ENCODE measurements at places on chromosomes 1 and 21.
A peak's percentile ranks its signal among the peaks of the same experiment; 100 is the strongest.

DNA sequence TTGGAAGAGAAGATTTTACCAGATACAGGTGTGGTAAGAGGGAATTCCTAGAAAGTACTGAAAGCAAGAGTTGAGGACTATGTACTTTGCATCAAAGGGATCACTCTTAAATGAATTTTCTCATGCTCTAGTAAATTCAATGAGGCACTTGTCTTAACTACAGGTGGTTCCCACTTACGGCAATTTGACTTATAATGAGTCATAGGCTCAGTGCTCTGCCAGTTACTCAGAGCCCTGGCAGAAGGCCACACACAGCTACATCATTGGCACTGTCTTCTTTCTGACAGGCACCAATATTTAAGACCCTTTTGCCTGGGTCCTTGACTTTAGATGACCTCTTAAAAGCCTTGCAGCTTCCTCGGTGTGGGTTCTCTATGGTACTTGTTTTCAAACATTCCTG lies 15.9 kb upstream of the ADAMTS5 start:
- DNase-seq = peak; percentile 3

DNA sequence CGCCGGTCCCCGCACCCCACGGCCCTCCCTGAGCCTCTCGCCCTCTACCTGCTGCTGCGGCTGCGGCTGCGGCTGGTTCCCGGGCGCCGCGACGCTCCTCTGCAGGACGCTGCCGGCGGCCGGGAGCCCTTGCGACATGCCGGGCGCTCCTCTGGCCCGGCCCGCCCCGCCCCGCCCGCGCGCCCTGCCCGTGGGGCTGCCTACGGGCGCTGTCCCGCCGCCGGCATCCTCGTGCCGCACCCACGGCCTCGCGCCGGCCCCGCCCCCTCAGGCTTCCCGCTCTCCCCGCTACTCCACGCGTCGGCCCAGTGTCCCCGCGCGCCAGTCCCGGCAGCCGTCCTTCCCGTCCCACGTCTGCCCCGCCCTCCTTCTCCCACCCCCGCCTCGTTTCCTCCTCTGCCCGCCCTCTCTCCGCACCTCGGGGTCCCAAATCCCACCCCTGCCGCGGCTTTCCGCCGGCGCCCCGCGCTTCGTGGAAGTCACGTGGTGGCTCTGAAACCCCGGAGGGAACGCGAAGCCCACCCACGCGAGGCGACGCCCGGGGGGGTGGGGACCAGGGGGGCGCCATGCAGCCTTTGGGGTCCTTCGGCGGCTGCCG lies at the start of gene BATF3:
Gene BATF3 (minus strand): TSS at position 216 of the 598 bp plus-strand sequence. CDS start 78 bp downstream, at position 138.
- peak; percentile 69 for DNase-seq

DNA sequence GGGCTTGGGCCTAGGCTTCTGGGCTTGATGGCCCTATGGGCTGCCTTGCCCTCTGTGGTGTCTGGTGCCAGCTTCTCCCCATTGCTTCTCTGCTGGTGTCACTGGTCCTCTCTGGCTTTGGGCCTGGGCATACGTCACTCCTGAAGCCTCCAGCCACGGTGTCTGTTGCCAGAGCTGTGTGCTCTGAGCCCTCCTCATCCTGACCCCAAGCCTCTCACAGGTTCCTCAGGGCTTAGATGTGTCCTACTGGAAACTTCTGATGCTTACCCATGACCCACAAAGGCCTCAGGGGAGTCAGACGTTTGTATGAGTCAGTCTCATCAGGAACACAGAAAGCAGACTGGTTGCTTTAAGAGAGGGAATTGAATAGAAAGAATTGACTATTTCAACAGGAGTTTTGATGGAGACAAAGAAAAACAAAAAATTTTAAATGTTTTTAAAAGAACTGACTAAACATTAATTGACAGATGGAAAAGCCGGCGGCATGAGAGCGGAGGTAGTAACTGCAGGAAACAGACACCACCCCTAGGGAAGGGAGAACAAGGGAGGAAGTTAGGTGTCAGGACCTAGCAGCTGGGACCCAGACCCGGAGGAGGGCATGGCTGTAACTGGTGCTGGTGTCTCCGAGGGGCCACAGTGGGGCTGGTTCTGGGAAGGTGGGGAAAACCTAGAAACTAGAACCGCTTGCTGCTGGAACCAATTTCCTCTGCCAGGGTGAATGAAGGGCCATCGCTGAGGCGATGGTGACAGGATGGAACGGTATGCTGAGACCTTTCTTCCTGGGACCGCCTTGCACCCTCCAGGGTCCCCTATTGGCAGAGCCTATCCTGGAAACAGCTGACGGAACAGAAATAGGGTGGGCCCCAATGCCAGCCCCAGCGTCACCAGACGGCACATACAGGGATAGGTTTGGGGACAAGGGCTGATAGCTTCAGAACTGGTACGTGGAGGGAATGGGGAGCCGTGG lies 40.0 kb upstream of the CITED4 start:
- DNase-seq = peak; percentile 13

DNA sequence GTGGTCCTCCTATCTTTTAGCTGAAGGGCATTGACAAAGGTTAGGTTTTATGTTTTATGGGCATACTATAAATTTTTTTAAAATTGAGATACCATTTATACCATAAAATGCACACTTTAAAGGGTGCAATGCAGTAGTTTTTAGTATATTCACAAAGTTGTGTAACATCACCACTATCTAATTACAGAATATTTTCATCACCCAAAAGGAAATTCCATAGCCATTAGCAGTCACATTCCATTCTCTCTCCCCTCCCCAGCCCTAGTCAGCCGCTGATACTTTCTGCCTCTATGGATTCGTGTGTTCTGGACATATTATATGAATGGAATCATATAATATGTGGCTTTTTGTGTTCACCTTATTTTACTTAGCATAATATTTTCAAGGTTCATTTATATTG lies 135.8 kb upstream of the B3GALT2 start:
- DNase-seq = no peak

GRCh38 chr1:183877053-183877720 lies 72.3 kb downstream of the RGL1 start:
- no peak for DNase-seq

DNA sequence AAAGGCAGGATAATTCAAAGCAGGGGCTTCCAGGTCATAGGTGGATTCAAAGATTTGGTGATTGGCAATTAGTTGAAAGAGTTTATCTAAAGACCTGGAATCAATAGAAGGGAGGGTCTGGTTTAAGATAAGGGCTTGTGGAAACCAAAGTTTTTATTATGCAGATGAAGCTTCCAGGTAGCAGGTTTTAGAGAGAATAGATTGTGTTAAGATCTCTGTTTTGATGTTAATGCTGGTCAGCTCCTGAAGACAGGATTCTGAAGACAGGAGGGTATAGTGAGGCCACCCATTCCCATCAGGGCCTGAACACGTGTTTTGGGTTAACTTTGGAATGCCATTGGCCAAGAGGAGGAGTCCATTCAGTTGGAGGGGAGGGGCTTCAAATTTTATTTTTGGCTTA lies 6.1 kb upstream of the PTBP2 start:
- DNase-seq = no peak

GRCh38 chr1:204418174-204419063 lies 6.8 kb upstream of the PPP1R15B start:
- peak; percentile 19 for DNase-seq

- no peak for DNase-seq
Measured at GRCh38 chr1:204711103-204711946, 25.8 kb upstream of the LRRN2 start.

DNA sequence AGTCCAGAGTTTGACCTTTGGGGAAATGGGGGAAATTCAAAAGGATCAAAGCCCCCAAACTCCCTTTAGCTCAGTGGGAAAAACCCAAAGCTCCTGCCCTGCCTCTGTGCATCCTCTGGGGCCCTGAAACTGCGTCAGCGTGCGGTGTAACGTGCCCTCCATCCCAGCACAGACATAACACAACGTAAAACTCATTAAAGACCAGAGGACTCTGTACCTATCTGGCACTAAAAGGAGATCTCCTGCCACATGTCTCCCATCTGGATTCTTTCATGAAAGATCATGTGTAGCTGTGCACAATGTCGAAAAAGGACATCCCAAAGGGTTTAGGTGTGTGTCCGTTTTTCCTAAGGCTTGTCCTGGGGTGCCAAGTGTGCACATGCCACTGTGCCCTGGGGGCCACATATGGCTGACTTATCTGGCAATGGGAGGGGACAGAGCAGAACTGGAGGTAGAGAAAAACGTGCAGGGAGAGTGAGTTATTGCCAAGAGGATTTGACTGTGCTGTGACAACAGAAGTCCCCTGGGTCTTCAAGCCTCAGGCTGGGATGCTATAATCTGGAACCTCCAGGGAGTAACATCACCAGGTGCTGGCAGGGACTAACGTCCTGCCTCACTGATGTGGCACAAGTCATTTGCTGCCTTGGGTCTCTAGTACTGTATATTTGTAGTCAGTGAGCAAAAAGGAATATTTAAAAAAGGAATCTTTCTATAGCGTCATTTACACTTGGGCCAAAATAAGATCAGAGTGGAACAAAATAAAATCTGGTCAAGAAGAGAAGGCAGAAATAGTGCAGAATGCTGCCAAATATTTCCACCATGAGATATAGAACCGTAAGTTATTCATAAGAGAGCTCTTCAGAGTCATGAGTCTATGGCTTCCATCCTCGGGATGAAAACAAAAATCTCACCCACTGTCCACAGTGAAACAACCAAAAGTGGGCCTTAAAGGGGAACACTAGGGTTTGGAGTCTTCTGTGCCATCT lies 52.3 kb downstream of the ITPKB start:
- no peak for DNase-seq

DNA sequence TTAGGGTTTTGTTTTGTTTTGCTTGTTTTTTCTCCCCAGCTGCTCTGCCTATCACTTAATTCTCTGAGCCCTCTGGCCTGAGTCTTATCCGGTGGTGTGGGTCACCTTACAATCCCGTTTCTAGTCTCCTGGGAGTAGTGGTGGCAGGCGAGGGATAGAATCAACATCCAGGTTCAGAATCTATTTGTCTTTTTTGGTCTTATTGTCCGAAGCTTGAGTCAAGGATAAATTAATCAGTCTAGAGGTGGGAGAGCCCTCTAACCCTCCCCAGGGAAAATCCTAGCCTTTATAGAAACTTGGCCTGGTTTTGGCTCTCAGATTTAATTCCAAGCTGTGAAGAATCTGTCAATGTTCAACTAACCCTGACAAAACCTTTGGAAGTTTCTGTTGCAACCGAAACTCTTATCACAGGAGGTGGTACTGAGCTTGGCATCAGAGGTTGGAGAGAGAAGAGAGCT lies 246.3 kb downstream of the FGGY start:
- no peak for DNase-seq

- DNase-seq = peak; percentile 16
Measured at GRCh38 chr1:4652631-4653327, 1.6 kb upstream of the AJAP1 start.

GRCh38 chr1:156153362-156153761 lies at the start of gene SEMA4A:
Gene SEMA4A, plus strand, starts transcription at chr1:156153585. Its CDS starts 994 bp downstream, at chr1:156154579.
- no peak for DNase-seq

DNA sequence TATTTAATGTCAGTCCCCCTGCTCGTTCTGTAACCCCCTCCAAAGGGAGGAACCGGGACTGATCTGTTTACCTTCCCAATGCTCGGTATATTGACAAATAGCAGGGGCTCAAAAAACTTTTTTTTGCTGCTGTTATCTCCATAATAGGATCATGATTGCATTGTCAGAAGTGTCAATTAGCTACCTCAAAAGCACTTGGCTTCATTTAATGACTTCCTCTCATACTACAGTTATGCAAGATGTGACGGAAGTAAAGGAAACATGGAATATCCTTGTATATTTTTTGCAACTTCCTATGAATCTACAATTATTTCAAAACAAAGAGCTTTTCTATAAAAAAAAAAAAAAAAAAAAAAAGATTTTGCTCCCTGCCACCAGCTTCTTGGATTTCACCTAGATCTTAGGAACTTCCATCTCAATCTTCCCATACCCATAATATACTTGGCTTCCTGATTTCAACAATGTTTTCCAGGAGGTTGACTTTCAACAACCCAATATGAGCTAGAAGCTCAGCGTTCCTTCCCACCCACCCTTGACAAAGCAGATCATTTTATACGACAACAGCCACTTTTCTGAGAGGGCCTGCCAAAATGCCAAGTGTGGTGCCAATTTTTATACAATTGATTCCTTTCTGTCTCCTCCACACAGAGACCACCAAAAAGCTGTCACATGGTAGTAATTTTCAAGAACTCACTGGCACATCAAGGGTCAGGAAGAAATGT lies 71.7 kb downstream of the SETD4 start:
- peak; percentile 51 for DNase-seq

- peak; percentile 77 for DNase-seq
Measured at GRCh38 chr1:159881622-159882526, 18.1 kb downstream of the CFAP45 start.

GRCh38 chr1:29686012-29686930 lies 449.9 kb downstream of the PTPRU start:
- DNase-seq = no peak

GRCh38 chr1:227372726-227373130 lies 54.4 kb upstream of the CDC42BPA start:
- no peak for DNase-seq

- DNase-seq = no peak
Measured at GRCh38 chr1:230270559-230271281, 155.4 kb downstream of the PGBD5 start.

DNA sequence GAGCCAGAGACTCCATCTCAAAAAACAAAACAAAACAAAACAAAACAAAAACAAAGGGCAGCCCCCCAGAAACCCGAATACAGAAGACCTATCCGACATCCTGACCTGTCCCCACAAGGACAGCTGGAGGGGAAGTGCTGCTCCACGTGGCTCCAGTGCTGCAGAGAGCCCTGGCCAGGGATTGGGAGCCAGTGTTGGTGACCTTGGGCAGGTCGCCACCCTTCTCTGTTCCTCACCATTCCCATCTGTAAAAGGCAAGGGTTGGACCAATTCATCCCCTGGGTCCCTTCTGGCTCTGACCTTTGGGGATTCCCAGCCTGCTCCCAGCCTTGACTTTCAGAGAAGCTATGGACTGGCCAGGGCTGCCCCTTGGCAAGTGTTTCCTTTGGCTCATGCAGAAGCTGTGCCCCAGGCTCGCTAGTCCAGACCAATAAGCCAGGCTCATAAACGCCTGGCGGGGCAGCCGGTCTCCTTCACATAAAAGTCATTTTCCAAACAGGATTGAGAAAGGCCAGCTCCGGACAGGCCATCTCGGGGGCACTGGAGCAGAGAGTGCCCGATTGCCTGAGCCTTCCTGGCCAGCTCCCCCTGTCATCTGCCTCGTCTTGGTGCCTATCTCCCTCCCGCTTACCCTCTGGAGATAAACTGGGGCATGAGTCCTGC lies 20.0 kb upstream of the PADI1 start:
- no peak for DNase-seq

DNA sequence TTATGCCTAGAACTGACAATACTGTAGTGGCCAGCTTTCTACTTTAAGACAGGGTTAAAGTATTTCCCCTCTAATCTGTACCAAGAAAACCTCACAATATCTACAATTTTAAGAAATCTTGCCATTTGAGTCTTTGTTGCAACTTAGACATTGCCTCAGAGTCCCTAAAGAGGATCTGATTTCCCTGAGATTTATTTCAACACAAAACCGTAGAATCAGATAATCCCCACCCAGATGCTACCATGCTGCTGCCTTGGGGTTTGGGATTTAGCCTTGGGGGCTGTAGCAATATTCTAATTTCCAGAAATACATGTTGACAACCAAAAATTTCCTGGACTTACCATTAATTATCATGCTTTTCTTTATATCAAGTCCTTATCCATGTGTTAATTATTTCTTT lies 50.3 kb upstream of the DENND1B start:
- peak; percentile 36 for DNase-seq

All from inflammatory macrophage treated with lipopolysaccharide for 4 hours (primary cell).